ENCODE measurements at places on chromosomes 4 and X.

GRCh38 chr4:174996079-174996478, 77.9 kb downstream of the ADAM29 start:
- DNase-seq = no peak

- DNase-seq = no peak
Observed at GRCh38 chrX:134932528-134933217, 58.1 kb upstream of the SMIM10 start.

DNA sequence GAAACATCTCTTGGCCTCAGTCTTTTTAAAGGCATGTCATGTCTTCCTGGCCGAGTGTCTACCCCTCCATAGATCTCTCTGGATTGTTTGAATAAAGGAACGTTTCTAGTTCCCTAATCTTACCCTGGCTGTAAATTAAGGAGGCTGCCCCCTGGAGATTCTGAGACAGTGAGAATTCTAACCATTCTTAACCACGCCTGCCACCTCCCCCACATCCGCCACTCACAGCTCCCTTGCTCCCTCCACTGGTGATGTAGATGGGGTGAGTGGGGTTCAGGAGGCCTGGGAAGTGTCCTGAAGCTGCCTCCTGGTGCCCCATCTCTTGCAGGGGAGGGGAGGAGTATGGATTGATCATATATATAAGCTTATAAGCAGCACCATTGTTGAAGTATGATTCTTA, 48.0 kb upstream of the TRIM2 start:
- DNase-seq = peak; percentile 25

GRCh38 chrX:57267308-57267707, 19.2 kb upstream of the FAAH2 start:
- DNase-seq = no peak

DNA sequence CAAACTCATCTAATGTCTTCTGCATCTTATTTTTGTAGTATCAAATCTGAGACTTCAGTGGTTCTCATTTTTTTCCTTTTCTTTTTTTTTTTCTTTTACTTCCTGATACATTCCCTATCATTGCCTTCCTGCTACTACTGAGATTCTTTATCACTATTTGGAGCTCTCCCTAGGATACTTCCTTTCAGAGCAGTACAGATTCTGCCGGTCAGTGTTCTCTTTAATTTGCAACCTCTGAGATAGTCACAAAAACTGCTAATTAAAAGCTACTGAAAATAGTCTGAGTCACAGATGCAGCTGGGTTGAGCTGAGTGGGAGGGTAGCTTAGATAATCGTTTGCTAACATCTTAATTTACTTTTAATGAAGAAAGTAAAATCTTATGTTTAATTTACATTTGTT, 1279.7 kb downstream of the ARAP2 start:
- DNase-seq = no peak

DNA sequence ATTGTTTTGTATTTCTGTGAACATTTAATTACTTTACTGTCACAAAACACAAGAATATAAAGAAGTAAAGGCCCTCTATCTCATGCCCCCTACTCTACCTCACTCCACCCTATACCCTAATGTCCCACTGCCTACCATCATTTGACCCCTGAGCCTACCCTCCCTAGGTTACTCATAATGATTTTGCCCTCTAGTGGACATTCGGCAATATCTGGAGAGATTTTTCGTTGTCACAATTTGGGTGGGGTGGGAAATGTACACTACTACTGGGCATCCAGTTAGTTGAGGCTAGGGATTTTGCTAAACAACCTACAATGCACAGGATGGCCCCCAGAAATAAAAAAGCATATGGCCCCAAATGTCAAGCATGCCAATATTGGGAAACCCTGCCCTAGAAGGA, 10.2 kb downstream of the TEX13A start:
- no peak for DNase-seq

GRCh38 chrX:41333003-41333743, 789 bp upstream of the DDX3X start:
- DNase-seq = peak; percentile 89

DNA sequence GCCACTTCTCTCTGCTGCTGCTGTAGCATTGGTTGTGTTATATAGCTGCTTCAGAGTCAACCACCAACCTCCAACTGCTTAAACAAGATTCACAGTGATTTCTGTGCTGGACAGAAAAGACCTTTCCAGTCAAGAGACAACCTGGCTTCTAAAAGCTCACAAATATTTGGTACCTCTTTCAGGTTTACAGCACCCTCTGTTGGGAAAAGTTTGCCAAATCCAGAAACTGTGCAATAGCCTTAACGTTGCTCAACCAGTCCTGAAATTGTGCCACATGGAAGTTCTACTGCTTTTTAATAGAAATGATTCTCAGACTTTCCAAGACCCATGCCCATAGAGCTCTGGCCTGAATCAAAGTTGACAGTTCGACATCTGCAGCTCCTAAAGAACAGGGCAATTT, 842.1 kb upstream of the HTR2C start:
- no peak for DNase-seq

DNA sequence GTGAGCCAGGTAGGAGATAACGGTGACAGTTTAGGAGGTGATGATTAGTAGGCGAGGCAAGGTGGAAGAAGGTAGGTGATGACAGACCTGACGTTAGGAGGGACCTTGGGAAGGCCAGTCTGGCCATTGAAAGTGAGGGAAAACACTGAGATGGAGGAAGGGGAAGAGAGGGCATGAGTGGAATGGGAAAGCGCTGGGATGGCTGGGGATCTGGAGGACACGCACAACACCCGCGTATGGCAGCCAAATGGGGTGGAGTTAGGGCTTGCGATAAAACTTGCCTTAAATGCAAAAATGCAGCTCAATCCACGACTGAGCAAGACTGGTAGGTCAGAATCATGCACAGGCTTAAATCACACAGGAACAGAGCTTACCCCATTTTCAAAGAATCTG, 605 bp upstream of the CDKL2 start:
- no peak for DNase-seq

- no peak for DNase-seq
Observed at GRCh38 chr4:115430024-115430423, 316.6 kb upstream of the NDST4 start.

GRCh38 chrX:133970076-133970475, 15.3 kb downstream of the GPC3 start:
- DNase-seq = no peak

DNA sequence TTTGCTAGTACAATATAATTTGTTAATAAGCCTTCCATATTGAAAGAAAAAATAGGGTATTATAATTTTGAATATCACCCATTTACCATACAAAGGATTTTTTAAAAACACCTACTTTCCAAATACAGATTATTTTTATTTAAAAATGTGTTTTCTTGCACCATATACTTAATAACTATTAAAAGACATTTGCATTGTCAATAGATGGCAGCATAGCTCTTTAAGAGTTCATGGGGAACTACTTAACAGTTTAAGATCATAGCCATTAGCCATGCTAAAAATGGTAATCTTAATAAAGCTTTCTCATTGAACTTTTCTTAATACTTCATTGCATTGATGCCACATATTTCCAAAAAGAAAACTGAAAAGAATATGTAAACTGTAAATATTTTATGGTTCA, 1995.9 kb downstream of the C4orf33 start:
- no peak for DNase-seq

DNA sequence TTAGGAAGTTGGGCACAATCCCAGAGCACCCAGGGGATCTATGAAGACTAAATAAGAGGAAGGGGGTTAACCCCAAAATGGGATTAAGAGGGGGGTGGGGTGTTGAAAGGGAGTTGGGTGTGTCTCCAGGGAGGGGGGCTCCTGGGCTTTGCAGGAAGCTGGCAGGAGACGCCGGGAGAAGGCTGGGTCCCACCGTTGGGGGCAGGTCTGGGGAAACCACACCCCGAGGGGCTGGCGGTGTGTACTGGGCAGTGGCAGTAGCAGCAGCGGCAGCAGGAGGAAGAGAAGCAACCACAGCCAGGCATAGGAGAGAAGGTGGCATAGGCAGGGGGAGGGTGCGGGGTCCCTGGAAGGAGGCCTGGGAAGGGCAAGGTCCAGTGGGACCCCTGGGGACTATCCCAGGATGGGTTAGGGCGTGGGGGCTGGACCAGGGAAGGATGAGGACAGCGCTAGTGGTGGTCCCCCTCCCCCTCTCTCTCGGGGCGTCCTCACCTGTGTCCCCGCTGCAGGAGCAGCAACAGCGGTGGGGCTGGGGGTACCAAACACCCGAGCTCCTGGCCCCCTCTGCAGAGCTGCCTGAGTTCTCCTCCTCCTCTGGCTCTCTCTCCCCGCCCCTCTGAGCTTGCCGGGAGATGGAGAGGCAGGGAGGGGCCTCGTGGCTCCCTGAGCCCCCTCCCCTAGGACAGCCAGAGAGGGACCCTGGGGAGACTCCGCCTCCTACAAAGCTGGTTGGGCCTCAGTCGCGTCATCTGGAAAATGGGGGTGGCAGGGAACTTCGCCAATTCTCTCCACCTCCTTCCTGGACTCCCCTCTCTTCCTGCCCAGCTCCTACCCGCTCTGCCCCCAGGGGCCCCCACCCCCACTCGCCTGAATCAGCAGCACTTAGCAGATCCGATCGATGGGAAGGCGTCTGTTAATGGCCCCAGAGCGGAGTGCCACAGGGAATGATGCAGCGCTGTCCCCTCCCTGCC, at the start of gene KCND1:
KCND1 (minus strand) TSS at position 596 of the 971 bp plus-strand sequence. CDS start 1,573 bp downstream, outside the sequence.
- DNase-seq = peak; percentile 4

DNA sequence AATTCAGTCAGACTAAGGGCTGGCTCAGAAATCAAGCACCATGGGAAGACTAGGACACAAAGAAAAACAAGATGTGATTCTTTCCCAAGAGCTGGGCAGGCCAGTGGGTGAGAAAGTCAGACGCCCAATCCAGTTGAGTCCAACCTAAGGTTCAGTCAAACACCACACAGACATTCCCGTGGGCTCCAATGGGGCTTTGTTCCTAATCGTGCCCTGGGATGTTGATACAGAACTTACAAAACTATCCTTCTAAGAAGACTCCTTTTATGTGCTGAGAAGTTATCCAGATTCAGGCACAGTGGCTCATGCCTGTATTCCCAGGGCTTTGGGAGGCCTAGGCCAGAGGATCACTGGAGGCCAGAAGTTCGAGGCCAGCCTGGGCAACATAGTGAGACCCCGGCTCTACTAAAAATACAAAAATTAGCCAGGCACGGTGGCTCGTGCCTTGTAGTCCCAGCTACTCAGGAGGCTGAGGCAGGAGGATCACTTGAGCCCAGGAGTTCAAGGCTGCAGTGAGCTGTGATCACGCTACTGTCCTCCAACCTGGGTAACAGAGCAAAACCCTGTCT, 3.7 kb downstream of the BLOC1S4 start:
- no peak for DNase-seq

- no peak for DNase-seq
Observed at GRCh38 chr4:119498527-119498926, 130.1 kb downstream of the PDE5A start.

DNA sequence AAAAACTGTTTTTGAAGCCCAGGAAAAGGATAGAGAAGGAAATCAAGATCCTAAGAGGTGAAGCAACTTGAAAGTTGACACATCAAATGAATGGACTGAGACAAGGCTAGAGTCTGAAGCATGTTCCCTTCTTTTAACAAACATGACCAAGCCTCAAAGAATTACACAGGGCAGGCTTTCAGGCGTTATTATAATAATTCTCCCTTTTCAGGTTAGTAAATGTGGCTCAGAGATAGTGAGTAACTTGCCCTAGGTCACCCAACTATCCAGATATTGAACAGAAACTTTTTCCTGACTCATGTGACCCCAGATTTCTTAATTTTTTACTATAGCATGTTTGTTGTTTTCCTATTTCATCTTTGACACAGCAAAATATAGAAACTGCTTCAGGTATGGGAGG, 91.7 kb downstream of the PPP1R2C start:
- DNase-seq = no peak

GRCh38 chr4:11611868-11612267, 183.2 kb upstream of the HS3ST1 start:
- no peak for DNase-seq

DNA sequence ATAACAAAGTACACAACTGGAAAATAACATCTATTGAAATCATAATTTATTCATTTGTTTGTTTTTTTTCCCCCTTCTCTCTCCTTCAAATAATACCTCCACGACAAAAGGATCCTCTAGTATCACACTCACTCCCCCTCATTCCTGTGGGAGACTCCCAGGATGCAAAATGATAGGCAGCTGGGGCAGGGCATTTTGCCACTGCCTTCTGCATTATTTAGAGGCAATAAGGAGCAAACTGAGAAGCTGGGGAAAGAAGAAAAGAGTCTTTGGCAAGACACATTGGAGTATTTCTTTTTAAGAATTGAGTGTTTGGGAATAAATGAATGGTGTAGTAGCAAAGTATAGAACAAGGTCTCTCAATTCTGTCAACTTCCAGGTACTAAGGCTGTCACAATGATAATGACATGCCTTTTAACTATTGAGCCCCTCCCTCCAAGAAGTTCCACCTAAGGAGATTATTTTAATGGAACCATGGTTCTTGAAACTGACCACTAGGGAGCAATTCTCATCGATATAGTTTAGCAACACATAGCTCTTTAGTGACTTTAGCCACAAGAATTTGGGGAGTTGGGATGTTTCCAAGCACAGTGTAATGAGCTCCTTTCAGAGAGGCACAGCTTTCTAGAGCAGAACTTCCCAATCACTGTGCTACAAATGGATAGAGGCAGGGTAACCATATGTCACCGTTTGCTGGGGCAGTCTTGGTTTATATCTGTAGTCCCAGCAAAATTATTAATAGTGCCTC, 303.3 kb downstream of the FRMPD4 start:
- no peak for DNase-seq

DNA sequence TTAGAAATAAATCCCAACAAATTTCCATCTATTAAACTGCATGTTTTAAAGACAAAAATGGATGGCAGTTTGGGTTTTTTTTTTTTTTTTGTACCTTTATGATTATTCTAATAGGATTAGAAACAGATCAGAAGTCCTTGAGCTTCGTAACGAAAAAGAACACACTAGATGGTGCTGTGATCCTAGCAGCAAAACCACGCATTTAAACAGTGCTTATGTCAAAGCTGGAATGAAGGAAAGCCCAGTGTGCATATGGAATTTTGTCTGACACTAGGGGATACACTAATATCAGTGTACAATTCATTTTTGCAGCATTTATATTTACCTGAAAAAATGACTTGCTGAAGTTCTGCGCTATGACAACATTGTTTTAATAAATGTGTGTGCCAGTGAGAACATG, 229.1 kb downstream of the VEGFC start:
- no peak for DNase-seq

DNA sequence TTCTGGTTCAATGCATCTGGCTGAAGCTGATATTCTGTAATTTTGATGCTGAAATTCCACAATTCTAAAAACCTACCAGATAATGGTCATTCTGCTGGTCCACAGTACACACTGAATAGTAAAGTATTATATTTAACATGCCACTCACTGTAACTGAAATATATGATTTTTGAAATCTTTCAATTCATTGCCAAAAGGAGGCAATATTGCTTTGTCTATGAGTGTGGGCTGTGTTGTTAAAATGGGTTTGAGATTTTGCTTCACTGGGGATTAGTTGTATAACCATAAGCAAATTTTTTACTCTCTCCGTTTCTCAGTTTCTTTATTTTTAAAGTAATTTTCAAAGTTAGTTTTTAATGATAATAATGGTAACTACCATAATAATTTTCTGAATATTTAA, 1404.1 kb upstream of the IGFBP7 start:
- no peak for DNase-seq

GRCh38 chrX:69320116-69320515, 154.9 kb upstream of the PJA1 start:
- no peak for DNase-seq

Data from activated naive CD8-positive, alpha-beta T cell treated with anti-CD3 and anti-CD28 coated beads for 36 hours (primary cell).